IMR-90 (cell line): ENCODE measurements at places on chromosomes 6 and 20. TPM values are rescaled to one million over a fixed set of nuclear protein-coding genes. Genes with fewer than 3 reads are reported as not detected.

GRCh38 chr6:150150821-150151646, 8.2 kb downstream of the PPP1R14C start:
- no peak for DNase-seq

- no peak for DNase-seq
These were observed 425.3 kb upstream of the SLC35B3 start for GRCh38 chr6:8860671-8861070.

DNA sequence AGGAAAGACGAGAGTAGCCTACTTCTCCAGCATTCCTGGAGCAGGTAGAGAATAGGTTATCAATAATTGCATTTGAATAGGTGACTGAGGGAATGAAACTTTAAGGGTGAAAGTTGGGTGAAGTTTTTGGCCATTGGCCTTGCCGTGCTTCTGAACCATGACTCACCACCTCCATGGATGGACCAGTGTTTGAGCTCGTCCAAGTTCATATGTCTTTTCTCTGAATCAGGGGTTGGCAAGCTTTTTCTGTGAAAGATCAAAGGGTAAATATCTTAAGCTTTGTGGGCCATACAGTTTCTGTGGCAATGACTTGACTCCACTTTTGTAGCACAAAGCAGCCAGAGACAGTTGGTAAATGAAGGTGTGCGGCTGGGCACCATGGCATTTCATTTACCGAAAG, 31.8 kb downstream of the SNRNP48 start:
- DNase-seq: peak; percentile 35

- DNase-seq: no peak
These were observed 4.0 kb downstream of the DCDC2 start for GRCh38 chr6:24353861-24354260.

GRCh38 chr6:90187437-90188121, 109.1 kb downstream of the BACH2 start:
- DNase-seq: no peak

DNA sequence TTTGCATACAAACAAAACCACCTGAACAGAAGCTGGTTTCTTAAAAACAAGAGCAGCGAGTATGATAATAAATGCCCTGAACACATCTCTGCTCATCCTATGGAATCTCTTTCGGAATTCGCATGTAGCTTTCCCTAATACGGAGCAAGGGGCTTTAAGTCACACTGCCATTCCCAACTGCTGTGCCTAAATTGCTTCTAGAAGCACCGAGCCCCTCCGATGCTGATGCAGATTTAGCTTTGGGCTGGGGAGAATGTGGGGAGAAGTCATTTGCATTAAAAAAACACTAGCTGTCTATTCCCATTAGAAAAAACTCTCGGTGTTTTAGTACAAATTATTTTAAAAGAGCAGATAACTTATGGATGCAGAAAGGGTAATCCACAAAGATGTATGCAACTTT, 76.9 kb downstream of the CD83 start:
- no peak for DNase-seq

Gene TASP1
- polyA plus RNA-seq: 3.2 and 3.9 TPM in 2 replicates

DNA sequence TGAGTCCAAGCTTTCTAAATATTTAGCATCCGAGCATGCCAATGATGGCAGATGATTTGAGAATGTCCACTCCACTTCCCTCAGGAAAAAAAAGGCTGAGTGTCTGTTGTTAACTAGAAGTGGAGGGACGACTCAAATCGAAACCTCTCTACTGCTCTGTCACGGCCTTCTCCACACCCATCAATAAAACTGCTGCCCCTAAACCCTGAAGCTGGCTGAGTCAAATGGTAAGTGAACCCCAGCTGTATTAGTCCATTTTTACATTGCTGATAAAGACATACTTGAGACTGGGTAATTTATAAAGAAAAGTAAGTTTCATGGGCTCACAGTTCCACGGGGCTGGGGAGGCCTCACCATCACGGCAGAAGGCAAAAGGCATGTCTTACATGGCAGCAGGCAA, 707.0 kb downstream of the QKI start:
- DNase-seq: no peak

- DNase-seq: no peak
These were observed 14.3 kb upstream of the RAB5IF start for GRCh38 chr20:36591281-36591680.

- DNase-seq: peak; percentile 13
These were observed 105.6 kb upstream of the CLDN20 start for GRCh38 chr6:155158030-155158843.

- no peak for DNase-seq
These were observed 1.8 kb upstream of the CST5 start for GRCh38 chr20:23881371-23881770.

Gene NPBWR2
- not detected in 2 replicates for polyA plus RNA-seq

DNA sequence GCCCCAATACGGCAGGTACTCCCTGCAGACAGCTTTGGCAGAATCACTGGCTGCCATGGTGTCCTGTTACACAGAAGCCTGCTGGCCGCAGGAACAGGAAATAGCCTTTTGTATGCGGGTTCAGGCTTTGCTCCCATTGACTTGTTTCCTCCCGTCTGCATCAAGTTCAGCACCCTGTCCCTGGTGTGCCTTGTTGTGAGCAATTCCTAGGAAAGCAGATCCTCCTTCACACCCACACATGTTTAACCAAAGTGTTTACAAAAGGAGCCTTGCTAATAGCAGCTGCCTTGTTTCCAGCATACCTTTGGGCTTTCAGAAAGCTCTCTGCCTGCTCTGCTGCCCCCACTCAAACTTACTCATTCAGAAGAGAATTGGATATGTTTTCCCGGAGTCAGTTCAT, 127.2 kb upstream of the SUPT3H start:
- DNase-seq: peak; percentile 98
